ENCODE measurements at places on chromosomes 2 and 18. TPM values are rescaled to one million over a fixed set of nuclear protein-coding genes. Genes with fewer than 3 reads are reported as not detected.

GRCh38 chr2:107525406-107525805 lies 301.3 kb upstream of the RGPD4 start:
- H3K4me1 ChIP-seq: no peaks in the 10 kb centered on the region
- DNase-seq: no peak
- no peaks in the 10 kb centered on the region for H3K27me3 ChIP-seq
- H3K4me3 ChIP-seq: no peak overlapping the region

DNA sequence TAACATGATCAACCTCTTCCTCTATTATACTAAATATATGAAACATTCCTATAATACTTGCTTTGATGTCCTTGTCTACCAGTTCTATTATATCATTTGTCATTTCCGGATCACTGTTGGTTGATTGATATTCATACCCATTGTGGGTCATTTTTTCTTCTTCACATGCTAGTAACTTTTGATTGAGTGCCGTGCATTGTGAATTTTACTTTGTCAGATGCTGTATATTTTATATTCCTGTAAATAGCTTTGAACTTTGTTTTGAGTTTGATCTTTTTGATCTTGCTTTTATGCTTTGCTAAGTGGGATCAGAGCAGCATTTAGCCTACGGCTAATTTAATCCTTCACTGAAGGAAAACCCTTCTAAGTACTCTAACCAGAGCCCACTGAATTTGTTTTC lies 168.9 kb upstream of the RAB6C start:
- H3K36me3 ChIP-seq: no peaks in the 10 kb centered on the region
- H3K4me1 ChIP-seq: no peaks in the 10 kb centered on the region
- DNase-seq: no peak
- no peak overlapping the region for H3K27ac ChIP-seq
- no peak overlapping the region for H3K4me3 ChIP-seq

- H3K27me3 ChIP-seq: no peaks in the 10 kb centered on the region
- H3K4me3 ChIP-seq: no peak overlapping the region
- H3K36me3 ChIP-seq: no peaks in the 10 kb centered on the region
- H3K4me1 ChIP-seq: peaks cover 39% of the 10 kb centered on the region
Observed at GRCh38 chr2:111972955-111973565, 74.7 kb downstream of the MERTK start.

GRCh38 chr2:142987044-142987443 lies 109.6 kb downstream of the KYNU start:
- H3K27me3 ChIP-seq: no peaks in the 10 kb centered on the region
- H3K36me3 ChIP-seq: peaks cover 29% of the 10 kb centered on the region
- peaks cover 28% of the 10 kb centered on the region for H3K4me1 ChIP-seq
- no peak overlapping the region for H3K4me3 ChIP-seq
- H3K27ac ChIP-seq: no peak overlapping the region

DNA sequence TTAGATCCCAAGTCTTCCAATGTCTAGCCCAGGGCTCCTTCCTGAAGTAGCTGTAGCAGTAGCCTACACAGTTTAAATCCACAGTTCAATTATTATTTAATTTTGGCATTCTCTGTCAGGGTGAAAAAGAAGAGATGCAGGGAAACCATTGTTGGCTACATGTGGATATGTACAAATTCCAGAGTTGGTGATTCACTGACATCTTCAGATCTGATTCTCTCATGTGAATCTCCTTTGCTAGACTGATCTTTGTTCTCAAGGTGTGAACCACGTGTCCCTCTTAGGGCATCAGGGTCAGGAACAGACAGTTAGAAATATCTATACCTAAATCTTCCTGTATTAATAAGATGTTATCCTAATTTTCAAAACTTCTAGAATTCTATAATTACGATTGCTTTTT lies 36.7 kb downstream of the ADCYAP1 start:
- H3K27ac ChIP-seq: no peak overlapping the region
- peaks cover 29% of the 10 kb centered on the region for H3K27me3 ChIP-seq
- no peaks in the 10 kb centered on the region for H3K36me3 ChIP-seq
- no peak overlapping the region for H3K4me3 ChIP-seq
- H3K4me1 ChIP-seq: no peaks in the 10 kb centered on the region

The IL36G gene
- total RNA-seq: not detected

DNA sequence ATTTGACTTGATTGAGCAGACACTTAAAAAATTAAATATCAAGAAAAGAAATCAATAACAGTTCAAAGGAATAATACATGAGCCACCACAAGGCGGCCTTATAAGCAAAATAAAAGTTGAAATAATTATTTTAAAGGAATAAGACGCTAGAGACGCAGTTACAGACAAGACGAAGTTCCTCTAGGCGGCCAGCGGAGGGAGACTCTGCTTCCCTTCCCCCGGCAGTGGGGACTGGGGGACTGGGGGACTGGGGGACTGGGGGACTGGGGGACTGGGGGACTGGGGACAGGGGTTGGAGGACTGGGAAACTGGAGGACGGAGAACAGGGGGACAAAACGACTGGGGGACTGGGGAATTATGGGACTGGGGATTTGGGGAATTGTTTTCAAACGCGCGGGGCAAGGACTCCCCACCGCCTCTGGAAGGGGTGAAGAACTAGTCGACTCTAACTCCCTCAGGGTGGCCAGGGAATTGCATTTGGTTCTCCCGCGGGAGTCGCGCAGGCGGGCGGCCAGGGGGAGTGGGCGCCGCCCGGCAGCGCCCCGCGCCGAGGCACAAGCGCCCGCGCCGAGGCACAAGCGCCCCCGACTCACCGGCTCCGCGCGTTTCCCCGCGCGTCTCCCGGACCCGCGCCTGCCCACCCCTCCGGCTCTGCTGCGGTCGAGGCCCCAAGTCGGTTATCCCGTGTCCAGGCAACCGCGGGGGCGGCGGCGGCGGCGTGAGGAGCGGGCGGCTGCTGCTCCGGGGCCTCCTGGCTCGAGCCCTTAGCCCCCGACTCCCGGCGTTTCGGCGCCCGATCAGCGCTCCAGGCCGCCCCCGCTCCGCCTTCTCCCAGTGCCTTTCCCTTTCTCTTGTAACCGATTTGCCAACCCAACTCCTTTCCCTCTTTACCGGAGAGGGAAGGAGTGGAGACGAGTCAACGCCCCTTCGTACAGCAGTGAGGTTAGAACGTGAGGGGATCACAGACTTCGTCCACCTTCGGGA lies at the start of gene CCDC178:
Gene CCDC178 (minus strand): TSS at position 662 of the 984 bp plus-strand sequence. CDS start 28,633 bp downstream, outside the sequence.
- no peaks in the 10 kb centered on the region for H3K36me3 ChIP-seq
- H3K4me3 ChIP-seq: no peak within 1 kb of the TSS
- no peaks in the 10 kb centered on the region for H3K27me3 ChIP-seq
- H3K27ac ChIP-seq: no peak within 1 kb of the TSS
- H3K4me1 ChIP-seq: no peaks in the 10 kb centered on the region

- no peak overlapping the region for H3K27ac ChIP-seq
- no peaks in the 10 kb centered on the region for H3K27me3 ChIP-seq
- H3K4me3 ChIP-seq: no peak overlapping the region
- H3K36me3 ChIP-seq: no peaks in the 10 kb centered on the region
Observed at GRCh38 chr2:1321321-1321720, 91.9 kb upstream of the TPO start.

- peak; percentile 15 for DNase-seq
- H3K4me3 ChIP-seq: no peak overlapping the region
- H3K27ac ChIP-seq: no peak overlapping the region
- peaks cover 13% of the 10 kb centered on the region for H3K27me3 ChIP-seq
- no peaks in the 10 kb centered on the region for H3K36me3 ChIP-seq
- no peaks in the 10 kb centered on the region for H3K4me1 ChIP-seq
Observed at GRCh38 chr18:32674491-32674890, 98.3 kb downstream of the KLHL14 start.

GRCh38 chr2:28224648-28225472 lies 167.8 kb upstream of the FOSL2 start:
- no peak for DNase-seq
- no peaks in the 10 kb centered on the region for H3K27me3 ChIP-seq
- H3K36me3 ChIP-seq: no peaks in the 10 kb centered on the region
- H3K4me1 ChIP-seq: no peaks in the 10 kb centered on the region
- no peak overlapping the region for H3K27ac ChIP-seq

The RSAD2 gene
- total RNA-seq: 37.2 TPM

DNA sequence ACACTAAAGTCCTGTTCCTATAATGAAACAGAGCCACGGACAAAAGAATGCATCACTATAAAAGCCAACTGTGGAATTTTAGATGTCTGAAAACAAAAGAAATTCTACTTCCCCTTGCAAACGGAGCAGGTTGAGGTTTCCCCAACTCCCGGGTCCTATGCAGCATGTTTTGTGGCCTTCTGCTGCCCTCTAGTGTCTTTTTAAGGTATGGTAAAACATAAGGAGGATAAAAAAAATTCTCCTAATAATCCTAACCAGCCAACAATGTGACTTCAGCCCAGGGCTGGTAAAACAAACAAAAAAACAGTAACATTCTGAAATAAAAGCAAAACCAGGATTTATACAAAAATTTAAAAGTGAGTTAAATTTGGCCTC lies 539.5 kb downstream of the NRXN1 start:
- H3K4me1 ChIP-seq: no peaks in the 10 kb centered on the region
- no peak overlapping the region for H3K27ac ChIP-seq
- H3K36me3 ChIP-seq: no peaks in the 10 kb centered on the region
- no peak overlapping the region for H3K4me3 ChIP-seq

DNA sequence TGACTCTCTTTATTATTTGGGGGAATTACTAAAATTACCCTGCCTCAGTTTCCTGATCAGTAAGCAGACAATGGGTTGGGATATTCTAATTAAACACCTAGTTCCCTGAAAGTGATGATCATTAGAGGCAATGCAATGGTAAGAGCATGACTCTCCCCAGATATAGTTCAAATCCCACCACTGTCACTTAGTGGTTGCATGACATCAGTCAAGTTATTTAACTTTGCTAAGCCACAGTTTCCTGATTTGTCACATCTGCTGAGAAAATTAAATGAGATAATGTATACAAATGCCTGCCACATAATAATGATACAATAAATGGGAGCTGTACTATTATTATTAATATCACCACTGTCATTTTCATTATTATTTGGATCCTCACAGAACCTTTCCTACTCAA lies 29.9 kb downstream of the ZEB2 start:
- no peak overlapping the region for H3K4me3 ChIP-seq
- DNase-seq: no peak
- H3K4me1 ChIP-seq: no peaks in the 10 kb centered on the region
- no peak overlapping the region for H3K27ac ChIP-seq

The PARD3B gene
- total RNA-seq: 10.1 TPM

- no peak overlapping the region for H3K4me3 ChIP-seq
- no peak for DNase-seq
- no peaks in the 10 kb centered on the region for H3K4me1 ChIP-seq
- H3K36me3 ChIP-seq: no peaks in the 10 kb centered on the region
- no peaks in the 10 kb centered on the region for H3K27me3 ChIP-seq
- H3K27ac ChIP-seq: no peak overlapping the region
Observed at GRCh38 chr2:46893269-46893939, 22.2 kb downstream of the MCFD2 start.

DNA sequence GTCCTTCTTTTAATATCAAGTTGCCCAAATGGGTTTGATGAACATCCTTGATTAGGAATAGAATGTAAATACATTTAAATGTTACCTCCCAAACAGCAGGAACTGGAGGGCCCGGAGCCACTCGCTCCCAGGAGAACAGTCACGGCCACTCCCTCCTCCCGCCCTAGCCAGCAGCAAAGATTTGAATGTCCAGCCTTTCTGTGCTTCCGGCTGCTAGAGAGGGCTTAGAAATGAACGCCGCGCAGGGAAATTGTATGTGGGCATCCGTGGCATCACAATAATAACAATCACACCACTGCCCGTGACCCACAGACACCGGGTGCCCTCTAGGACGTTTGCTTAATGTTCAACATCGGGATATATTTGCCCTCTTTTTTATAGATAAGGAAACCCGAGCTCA lies 164.9 kb upstream of the SALL3 start:
- H3K27me3 ChIP-seq: no peaks in the 10 kb centered on the region
- H3K36me3 ChIP-seq: peaks cover 3% of the 10 kb centered on the region
- DNase-seq: no peak
- no peak overlapping the region for H3K27ac ChIP-seq
- H3K4me3 ChIP-seq: no peak overlapping the region
- no peaks in the 10 kb centered on the region for H3K4me1 ChIP-seq

- H3K27ac ChIP-seq: no peak overlapping the region
- H3K36me3 ChIP-seq: no peaks in the 10 kb centered on the region
- no peaks in the 10 kb centered on the region for H3K4me1 ChIP-seq
- no peak overlapping the region for H3K4me3 ChIP-seq
Observed at GRCh38 chr2:23351388-23352141, 33.4 kb upstream of the KLHL29 start.

The FARSB gene
- 50.6 TPM for total RNA-seq

The CNGA3 gene
- not detected for total RNA-seq

The DUSP11 gene
- 19.1 TPM for total RNA-seq

- no peaks in the 10 kb centered on the region for H3K36me3 ChIP-seq
- no peak overlapping the region for H3K4me3 ChIP-seq
- no peak for DNase-seq
- no peaks in the 10 kb centered on the region for H3K27me3 ChIP-seq
- H3K27ac ChIP-seq: no peak overlapping the region
Observed at GRCh38 chr2:154637456-154637855, 61.0 kb upstream of the KCNJ3 start.

- H3K36me3 ChIP-seq: no peaks in the 10 kb centered on the region
- no peak overlapping the region for H3K27ac ChIP-seq
- no peak for DNase-seq
- no peaks in the 10 kb centered on the region for H3K4me1 ChIP-seq
- H3K27me3 ChIP-seq: peaks cover 67% of the 10 kb centered on the region
- H3K4me3 ChIP-seq: peak overlapping the region; percentile 63
Observed at GRCh38 chr2:241037498-241037897, 39.1 kb downstream of the SNED1 start.

DNA sequence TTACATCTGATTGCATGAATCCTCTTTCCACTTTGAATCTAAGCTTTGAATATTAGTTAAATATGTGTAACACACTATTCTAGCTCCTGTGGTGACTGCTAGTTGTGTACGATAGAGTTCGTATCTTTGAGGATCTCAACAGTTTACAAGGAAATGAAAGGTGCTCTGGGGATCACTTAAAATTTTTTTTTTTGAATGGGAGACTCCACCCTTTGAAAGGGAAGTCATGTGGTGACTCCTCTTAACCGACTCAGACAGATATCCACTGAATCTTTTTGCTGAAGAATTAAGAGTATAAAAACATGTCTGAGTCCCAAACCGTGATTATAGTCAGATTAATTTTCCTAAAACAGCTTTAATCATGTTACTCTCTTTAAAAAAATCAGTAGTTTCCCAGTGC lies 4.0 kb downstream of the CLIP4 start:
- H3K4me1 ChIP-seq: peaks cover 48% of the 10 kb centered on the region
- DNase-seq: no peak
- peak overlapping the region; percentile 97 for H3K27ac ChIP-seq
